Heart right ventricle (tissue), 16 donors: ENCODE measurements at places on chromosomes 11 and 22. TPM values are rescaled to one million over a fixed set of nuclear protein-coding genes. Genes with fewer than 3 reads are reported as not detected.

The MYO7A gene
- total RNA-seq: 4.1 TPM

The OR5P2 gene
- total RNA-seq: not detected

The MMP1 gene
- total RNA-seq: not detected

- no peak for DNase-seq
These were observed 38.9 kb downstream of the GRIA4 start for GRCh38 chr11:105648762-105649161.

DNA sequence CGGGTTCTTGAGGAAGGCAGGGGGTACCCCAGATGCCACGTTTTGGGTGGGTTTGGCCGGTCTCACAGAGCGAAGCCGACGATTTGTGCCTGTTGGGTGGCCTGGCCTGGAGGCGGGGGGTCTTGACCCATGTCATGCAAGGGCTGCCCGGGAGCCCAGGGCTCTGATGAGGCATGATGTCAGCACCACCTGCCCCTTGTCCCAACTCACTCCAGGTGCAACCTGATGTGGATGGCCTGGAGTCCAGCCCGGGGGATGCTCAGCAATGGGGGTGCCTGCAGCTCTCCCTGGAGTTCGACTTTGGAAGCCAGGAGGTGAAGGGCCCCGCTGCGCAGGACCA lies 851 bp downstream of the SYT8 start:
- peak; percentile 11 for DNase-seq

- no peak for DNase-seq
These were observed 35.7 kb downstream of the CLMP start for GRCh38 chr11:123159183-123159857.

- DNase-seq: no peak
These were observed 578 bp upstream of the PARVG start for GRCh38 chr22:44179989-44180705.

GRCh38 chr11:87425391-87425790 lies 387.7 kb downstream of the TMEM135 start:
- DNase-seq: no peak
